ENCODE measurements at places on chromosomes 12 and 14.

DNA sequence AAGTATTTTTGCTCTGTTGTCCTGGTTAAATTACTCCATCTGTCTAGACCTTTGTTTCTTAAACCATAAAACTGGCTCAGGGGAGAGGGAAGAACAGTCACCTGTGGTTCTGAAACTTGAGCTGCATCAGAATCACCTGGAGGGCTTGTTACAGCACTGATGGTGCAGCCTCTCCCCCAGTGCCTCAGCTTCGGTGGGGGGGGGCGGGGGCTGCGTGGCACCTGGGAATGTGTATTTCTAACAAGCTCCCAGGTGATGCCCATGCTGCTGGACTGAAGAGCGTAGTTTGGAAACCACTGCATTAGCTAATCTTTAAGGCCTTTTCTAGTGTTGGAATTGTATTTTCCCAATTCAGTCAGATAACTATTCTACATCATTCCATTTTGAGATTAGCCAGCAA, 42.7 kb downstream of the GPHB5 start:
- no peak for DNase-seq

- no peak for DNase-seq
These were observed 582.0 kb downstream of the BCL11B start for GRCh38 chr14:98689951-98690350.

- no peak for DNase-seq
These were observed 4.7 kb upstream of the TMEM229B start for GRCh38 chr14:67493092-67493717.

- DNase-seq = no peak
These were observed 136.1 kb downstream of the GCH1 start for GRCh38 chr14:54766276-54767138.

GRCh38 chr12:93782853-93783252, 105.7 kb downstream of the CRADD start:
- no peak for DNase-seq

DNA sequence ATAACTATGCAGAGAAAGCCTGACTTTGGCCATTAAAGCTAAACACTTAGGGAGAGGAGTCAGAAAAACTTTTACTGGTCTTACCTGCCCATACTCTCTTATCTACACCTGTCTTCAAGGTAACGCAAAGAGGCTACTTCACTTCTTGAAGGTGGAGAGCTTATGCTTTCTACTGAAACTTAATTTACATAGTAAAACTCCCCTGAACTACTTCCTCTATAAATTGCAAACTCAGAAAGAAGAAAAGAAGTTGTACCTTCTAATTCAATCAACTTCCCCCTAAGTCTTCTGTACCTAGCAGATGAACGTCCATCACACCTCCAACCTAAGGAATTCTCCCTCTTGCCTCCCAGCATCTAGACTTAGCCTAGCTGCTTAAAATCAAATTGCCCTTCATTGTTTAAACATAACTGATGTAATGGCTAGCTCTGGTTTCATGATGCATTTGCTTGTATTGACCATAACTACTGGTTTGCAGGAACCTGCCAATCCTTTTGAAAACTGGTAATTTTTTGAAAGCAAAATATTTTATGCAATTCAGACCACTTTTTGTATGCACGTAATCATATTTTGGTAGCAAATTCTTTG, 87.7 kb downstream of the STON2 start:
- DNase-seq = no peak

DNA sequence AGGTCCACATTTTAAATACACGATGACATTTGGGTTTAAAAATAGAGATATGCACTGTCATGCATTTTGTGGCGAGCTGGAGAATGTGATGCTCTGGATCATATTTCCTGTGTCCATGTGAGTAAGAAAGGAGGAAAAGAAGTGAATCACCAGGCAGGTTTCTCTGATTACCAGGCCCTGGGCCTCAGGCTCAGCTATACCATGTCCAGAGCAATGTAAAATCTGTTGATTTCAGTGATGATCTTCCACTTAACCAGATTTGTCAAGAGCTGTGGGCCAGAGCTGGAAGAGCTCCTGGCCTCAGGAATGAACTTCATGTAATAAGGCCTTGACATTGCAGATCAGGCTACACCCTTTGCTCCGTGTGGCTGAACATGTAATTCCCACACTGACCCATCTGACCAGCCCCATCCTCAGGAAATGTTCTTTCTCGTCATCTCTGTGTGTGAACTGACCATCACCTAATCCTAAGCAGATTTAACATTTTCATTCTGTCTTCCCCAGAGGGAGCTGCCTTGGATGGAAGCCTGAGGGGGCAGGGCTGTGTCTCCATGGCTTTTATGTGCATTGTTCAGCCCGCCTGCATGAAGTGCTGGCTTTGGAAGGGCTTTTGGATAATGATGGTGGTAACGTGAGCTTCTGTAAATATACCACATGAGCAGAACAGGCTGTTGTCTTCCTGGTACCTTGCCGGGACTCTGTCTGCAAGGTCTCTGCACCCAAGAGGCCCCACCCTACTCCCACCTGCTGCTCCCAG, 54.5 kb downstream of the CRACR2A start:
- DNase-seq = peak; percentile 87

GRCh38 chr14:36430662-36431084, 89.4 kb downstream of the NKX2-1 start:
- DNase-seq = no peak

- no peak for DNase-seq
These were observed 126.1 kb upstream of the FUT8 start for GRCh38 chr14:65286443-65286842.

DNA sequence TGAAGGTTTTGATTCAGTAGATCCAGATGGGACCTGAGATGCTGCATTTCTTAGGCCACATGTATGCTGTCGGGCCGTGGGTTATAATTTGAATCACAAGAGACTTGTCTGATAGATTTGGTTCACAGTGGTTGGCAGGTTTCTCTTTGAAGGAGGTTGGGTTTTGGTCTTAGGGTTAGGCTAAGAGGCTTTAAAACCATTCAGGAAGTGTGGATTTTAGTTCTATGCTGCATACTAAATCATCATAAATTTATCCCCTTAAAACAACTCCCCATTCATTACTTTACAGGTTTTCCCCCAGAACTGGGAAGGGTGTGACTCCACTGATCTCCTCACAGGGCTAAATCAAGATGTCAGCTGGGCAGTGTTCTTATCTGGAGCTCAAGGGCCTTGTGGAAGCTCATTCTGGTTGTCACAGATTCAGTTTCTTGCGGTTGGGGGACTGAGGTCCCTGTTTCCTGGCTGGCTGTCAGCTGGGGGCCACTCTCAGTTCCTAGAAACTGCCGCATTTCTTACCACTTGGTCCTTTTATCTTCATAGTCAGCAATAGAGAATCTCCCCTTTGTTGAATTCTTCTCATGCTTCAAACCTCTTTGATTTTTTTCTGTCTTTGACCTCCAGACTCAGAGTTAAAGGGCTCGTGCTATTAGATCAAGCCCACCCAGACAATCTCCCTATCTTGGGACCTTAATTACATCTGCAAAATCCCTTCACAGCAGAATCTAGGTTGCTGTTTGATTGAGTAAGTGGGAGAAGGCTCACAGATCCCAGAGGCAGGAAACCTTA, 20.6 kb upstream of the PCNX1 start:
- no peak for DNase-seq

GRCh38 chr12:8742501-8742900, 44.7 kb downstream of the RIMKLB start:
- DNase-seq = peak; percentile 54

DNA sequence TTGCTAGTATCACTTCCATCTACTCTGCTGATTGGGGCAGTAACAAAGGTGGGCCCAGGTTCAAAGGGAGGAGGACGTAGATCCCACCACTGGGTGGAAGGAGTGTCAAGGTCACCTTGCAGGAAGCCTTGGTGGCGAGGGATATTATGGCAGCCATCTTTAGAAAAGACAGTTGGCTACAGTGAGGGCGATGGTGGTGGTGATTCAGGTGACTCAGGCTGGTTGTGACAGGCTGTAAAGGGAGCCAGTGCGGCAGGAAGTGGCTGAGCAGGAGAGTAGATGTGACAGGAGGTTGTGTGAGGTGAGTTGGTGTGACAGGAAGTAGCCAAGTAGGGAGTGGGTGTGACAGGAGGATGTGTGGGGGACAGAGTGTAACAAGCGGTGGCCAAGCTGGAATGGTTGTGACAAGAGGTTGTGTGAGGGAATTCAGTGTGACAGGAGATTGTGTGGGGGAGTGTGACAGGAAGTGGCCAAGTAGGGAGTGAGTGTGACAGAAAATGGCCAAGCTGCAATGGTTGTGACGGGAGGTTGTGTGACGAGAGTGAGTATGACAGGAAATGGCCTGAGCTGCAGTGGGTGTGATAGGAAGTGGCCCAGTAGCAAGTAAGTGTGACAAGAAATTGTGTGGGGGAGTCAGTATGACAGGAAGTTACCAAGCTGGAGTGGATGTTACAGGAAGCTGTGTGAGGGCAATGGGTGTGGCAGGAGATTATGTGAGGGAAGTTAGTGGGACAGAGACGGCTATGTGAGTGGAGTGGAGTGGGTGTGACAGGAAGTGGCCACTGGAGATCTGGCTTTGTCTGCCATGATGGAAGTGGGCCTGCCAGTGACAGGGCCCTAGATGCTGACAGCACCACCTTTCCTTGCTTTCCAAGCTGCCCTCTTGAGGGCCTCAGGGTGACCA, 136.5 kb upstream of the MYL2 start:
- no peak for DNase-seq

DNA sequence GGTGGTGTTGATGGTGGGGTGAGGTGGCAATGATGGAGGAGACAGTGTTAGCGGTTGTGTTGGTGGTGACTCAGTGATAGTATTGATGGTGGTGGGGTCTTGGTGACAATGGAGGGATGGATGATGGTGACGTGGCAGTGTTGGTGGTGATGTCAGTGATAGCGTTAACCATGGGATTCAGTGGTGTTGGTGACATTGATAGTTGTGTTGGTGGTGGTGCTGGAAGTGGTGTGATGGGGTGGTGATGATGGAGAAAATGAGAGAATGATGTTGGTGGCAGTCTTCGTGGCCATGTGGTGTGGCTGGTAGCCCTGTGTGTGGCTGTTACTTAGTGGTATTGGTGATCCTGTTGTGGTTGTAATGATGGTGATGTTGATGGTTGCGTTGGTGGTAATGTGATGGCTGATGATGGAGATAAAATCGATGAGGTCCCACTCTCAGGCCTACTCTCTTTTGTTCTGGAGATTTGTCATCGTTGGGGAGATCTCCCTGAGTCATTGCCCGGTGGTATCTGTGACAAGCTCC, 2.6 kb downstream of the DTX1 start:
- DNase-seq = no peak

- DNase-seq = no peak
These were observed 39.9 kb downstream of the BCL11B start for GRCh38 chr14:99231850-99232713.

GRCh38 chr12:101648195-101648594, 49.2 kb upstream of the CHPT1 start:
- DNase-seq = no peak

DNA sequence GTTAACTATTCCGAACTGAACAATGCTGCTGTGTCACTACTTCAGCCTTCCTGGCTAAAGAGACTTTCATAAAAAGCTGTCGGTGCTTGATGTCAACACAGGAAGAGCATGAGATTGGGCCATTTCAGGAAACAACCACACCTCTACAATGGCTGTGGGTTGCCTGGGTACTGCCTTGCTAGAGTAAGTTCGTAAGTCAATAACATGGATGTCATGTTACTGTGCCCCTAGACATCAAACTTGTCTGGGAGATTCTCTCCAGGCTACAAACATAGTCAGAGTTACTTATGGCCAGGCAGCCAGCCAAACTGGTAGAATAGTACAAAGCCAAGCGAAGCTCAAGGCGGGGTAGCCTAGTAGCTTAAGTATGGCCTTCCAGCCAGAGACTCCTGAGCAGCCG, 23.1 kb downstream of the MAX start:
- no peak for DNase-seq

DNA sequence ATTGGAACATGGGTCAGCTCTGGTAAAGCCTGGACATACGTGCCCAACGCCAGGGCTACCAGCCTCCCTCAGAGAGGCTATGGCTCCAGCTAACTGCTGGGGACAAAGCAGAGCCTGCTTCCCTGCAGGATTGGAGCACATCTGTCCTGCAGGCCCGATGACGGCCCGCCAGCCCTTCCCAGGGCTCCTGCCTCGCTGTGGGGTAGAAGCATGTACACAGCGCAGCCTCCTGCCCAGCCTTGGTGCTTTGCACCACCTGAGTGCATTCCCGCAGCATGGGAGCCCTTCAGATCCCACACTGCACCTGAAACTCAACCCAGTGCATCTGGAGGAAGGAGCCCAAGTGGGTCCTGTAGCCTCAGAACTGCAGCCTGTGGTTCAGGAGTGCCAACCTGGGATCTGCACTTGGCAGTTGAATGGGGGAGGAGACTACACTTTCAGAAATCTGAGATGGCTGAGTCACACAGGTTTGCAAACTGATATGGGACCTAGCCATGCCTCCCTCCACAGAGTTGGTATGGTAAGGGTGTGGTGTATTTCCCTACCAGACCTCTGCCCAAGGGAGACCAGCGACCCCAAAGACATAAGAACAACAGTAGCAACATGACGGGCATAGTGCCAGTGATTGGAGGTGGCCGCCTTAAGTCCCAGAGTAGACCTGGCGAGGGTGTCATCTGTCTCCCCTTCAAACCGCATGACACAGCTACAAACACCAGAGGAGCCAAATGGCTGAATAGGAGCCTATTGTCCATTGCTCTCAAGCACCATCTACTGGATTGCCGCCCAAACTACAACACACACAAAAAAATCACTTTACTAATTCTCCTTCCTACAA, 273.9 kb upstream of the MIS18BP1 start:
- no peak for DNase-seq

DNA sequence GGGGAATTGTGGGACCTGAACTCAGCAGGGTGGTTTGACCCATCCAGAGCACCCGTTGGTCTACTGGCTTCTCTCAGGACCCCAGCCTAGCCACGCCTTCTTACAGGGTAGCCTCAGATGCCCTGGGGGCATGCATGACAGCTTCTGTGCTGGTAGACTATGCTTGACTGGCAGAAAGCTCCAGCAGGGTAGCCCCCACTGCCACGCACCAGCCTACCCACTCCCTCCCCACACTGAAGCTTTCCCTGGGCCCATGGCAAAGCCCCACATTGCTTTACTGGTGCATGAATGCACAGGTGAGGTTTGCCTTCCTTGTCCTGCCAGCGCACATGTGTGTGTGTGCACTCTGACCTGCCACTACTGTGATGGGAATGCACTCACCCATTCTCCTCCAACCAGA, 772.2 kb downstream of the LRFN5 start:
- no peak for DNase-seq

- DNase-seq = no peak
These were observed 16.7 kb downstream of the GPHB5 start for GRCh38 chr14:63301891-63302534.

- no peak for DNase-seq
These were observed 38.9 kb downstream of the FERMT2 start for GRCh38 chr14:52911904-52912303.
